ENCODE measurements at places on chromosomes 12 and 14. TPM values are rescaled to one million over a fixed set of nuclear protein-coding genes. Genes with fewer than 3 reads are reported as not detected.

BCL11B gene
- 0.23 TPM for total RNA-seq

DNA sequence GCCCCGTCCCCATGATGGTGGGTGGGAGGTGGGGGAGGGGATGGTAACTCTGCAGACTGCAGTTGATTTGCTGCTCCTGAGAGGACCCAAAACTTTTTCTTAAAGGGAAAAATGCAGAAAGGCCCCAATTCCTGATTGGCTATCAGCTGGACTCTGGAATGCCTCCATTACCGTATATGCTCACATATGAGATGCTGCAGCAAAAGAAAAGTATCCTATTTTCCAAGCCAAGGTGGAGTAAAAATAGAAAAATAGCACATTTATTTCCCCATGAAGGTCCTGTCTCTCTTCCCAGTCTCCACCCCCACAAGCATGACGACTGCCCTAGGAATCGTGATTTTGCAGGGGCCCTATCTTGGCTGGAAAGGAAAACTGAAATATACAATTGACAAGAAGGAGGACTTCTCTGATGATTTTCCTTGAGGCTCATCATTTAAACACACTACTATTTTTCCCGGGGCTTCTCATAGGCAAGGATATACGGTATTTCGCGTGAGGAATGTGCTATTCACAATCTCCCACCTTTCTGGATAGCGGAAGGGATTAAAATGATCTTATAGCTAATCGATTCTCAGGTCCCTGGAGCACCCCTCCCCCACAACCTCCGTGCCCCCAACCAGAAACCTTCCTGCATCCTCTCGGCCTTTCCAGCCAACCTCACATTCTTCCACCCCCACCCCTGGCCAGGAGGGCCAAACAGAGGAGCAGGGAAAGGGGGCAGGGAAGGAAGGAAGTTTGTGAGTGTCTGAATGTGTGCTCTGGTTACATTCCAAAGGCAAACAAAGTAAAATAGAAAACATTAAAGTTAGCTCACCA lies 138.9 kb upstream of the CCND2 start:
- DNase-seq = no peak

DNA sequence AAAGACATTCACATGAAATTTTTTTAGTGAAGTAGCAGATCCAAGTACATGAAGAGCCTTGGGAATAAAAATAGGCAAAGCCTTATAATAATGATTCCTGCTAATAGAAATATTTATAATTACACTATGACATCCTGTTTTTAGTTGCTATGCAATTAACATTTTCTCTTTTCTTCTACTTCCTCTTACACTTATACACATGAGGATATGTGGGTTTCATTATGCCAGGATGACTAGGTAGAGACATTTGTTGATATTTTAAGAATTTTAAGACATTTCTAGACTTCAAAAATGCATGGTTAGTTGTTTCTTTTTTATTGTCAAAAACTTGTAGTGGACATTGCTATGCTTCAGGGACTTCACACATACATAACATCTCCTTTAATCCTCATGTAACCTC lies 326.8 kb downstream of the SYT1 start:
- DNase-seq = no peak

CACNA1C gene
- total RNA-seq = 0.03 TPM

- no peak for DNase-seq
These were observed 11.6 kb upstream of the SRSF5 start for GRCh38 chr14:69755296-69755695.

PLEKHD1 gene
- 0.08 TPM for total RNA-seq

KCNH3 gene
- 0.64 TPM for total RNA-seq

Data from Panc1 (cell line).